ENCODE measurements at places on chromosomes 12 and 14.

DNA sequence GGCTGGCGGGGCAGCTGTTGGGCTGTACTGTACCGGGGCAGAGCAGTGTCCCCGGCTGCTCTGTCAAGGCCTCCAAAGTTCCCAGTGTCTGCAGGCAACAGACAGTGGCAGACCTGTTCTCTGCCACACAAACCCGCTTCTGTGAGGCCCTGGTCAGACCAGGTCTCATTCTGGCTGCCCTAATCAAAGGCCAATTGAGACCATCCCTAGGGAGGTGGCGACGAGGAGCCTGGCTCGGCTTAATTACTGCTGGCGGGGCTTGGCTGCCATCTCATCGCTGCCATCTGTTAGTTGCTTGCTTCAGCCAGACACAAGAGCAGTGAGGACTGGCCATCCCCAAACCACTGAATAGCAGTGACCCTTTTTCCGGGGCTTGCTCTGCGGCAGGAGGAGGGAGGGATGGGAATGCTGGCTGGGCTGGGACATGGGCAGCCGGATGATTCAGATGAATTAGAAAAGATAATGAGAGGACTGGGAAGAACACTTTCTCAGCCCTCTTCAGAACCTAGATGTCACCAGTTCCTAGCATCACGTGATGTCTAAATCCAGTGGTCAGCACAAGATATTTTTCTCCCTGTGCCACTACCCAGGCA is 24.5 kb downstream of the ERG28 start:
- no peak for DNase-seq

DNA sequence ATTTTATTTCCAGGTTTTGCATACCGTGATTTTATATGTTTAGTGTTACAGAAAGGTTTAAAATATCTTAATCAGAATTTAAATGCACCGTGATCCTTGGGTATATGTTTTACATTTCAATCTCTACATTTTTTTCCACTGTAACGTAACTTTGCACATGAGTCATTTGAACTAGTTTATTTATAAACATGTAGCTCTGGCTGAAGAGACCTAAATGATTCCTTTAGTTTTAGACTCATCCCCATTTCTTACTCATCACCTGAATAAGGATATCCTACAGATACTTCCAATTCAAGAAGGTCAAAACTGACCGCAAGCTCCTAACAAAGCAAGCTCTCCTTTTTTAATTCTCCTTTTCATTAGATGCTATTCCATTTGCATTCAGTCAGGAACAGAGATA is 42.7 kb upstream of the SLC6A15 start:
- DNase-seq: no peak

- no peak for DNase-seq
Measured at GRCh38 chr12:125314051-125314755, 249.0 kb downstream of the AACS start.

DNA sequence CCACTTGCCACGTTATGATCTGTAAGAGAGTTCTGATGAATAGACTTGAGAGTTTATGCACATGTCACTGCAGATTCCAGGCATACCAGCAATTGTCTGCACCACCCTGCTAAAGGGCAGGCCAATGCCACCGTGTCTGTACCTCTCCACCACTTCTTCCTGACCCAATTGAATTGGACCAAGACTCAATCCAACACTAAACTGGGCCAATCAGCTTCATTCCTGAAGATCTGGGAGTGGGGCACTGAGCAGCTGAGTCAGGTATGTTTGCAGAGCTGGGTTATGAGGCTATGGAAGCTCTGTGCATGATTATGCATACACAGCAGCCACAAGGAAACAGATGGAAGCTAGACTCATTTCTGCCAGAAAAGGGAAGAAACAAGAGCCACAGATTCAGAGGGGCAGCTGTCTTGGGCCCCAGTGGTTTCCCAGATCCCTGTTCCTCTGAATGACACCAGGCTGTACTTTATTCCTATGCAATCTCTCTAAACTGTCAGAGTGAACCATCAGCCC is 28.0 kb downstream of the DAO start:
- DNase-seq: no peak

GRCh38 chr14:93974299-93974698 is 2.1 kb downstream of the ASB2 start:
- DNase-seq: no peak

DNA sequence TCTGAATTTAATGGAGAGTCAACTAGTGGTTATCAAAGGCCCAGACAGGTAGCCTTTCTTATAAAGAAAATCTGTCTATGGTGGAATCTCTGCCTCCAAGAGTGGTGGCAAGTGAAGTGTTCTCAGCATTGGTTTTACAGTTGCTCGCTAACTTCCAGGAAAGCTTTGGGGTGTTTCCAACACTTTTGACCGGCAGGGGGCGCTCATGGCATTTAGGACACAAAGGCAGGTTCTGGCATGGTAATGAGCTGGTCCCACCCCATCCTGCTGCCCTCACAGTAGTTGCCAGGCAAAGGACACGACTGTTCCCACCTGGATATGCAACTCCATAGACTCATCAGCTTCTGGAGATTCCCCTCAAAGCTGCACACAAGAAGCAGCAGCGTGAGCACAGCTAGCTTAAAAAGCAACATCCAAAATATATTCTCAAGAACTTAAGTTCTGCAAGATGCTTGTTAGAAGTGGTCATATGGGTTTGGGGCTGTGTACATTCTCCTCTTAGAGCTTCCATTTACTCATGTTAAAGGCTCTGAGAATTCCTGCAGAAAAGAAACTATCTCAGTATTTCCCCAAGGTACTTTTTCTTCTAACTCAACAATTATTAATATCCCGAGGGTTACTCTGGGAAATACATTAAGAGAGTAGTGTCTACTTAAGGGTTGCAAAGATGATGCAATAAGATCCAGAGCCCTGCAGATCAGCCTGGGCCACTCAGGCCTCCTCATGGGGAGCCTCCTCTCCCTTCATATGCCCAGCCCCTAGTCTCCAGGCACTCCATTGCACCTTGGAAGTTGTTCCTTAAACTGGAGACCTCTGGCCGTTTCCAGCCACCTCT is 14.8 kb downstream of the PROX2 start:
- DNase-seq: peak; percentile 56

DNA sequence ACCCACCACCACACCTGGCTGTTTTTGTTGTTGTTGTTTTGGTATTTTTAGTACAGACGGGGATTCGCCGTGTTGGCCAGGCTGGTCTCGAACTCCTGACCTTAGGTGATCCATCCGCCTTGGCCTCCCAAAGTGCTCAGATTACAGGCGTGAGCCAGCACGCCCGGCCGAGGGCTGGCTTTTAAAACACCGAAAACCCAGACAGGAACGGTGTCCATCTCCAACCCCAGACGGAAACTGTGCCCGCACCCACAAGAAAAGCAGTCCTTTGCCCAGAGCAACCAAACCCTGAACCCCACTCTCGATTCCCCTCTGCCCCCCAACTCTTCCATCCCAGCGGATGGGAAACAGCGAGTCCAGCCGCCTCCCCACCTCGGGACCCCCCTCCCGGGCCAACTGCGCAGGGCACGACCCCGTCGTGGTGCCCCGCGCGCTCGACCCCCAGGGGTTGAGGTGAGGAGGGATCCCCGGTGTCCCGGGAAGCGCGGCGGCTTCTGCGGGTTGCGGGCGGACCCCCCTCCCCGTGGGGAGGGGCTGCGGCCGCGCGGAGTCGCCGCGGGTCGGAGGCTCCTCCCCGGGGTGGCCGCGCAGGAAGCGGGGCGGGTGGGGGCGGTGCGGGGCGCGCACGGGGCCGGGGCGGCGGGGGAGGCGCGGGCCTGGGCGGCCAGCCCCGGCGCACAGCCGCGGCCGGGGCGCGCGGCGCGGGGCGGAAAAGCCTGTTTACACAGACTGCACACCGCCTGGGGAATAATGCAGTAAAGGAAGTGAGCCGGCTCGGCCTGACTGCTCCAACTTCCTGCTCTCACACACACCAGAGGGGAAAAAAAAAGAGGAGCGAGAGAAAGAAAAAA is at the start of gene ELK3:
ELK3 (plus strand) TSS at position 651 of the 851 bp plus-strand sequence.
- DNase-seq: peak; percentile 48

DNA sequence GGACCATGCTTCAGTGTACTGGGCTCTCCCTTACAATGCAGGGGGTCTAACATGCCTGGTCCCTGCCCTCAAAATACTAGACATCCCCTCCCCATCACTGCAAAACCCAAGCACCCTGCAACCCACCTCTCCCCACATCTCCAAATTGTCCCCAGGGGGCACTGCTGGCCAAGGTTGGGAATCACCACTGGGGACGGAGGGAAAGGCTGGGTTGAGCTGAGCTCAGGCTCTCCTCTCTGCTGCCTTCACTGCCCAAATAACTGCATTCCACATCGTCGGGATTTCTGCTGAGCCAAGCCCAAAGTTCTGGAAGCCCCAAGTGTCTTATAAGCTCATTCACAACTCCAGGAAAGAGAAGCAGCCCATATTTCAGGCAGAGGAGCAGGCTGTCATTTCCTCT is 69.6 kb downstream of the NT5DC3 start:
- DNase-seq: no peak

GRCh38 chr12:70724444-70724843 is 87.2 kb upstream of the PTPRB start:
- no peak for DNase-seq

Measured in GM18507 (cell line).